NAMALWA (cell line): ENCODE measurements at places on chromosomes 13 and 19.

DNA sequence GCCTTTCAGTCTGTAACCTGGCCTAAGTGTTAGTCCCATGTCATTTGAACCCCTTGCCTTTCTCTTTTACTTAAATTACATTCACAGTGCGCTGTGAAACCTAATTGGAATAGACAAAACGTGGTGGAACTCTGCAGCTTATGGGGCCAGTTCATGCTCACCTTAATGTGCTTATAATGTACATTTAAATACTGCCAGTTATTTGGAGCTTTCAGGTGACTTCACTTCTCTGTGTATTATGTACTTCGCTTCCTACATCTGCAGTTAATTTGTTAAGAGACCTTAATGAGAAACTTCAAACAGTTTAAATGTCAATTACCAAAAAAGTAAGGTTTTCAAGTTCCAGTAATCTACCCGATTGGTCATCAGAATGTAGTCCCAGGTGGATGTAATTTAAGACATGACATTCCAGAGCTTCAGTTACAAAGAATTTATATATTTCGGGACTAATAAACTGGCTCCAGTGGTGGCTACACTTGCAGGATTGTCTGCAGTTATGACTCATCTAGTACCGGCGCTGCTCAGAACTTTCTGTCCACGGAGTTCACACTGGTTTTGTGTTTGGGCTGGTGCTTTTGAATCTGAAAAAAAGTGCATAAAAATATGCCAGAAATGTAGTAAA lies 125.3 kb downstream of the TM9SF2 start:
- DNase-seq, result no peak

- no peak for DNase-seq
Observed at GRCh38 chr13:65143920-65144319, 2086.2 kb downstream of the PCDH9 start.

DNA sequence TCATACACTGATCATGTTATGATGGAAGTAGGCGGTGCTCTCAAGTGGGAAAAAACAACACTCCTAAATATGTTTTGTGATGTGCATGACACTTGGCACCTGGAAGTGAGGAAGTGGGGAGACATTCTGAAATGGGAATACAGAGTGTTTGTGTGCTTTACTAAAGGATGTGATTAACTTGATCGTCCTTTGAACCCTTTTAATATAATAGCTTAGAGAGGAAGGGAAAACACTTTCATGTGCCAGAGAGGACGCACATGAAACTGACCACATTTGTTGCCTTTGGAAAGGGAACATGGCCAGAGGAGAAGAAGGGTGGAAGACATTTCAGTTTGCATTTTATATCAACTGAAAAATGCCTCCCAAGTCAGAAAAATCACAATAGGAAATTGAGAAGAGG lies 31.4 kb downstream of the SMAD9 start:
- DNase-seq, result no peak

GRCh38 chr19:18900700-18901481 lies 4.9 kb upstream of the CERS1 start:
- DNase-seq, result no peak

- no peak for DNase-seq
Observed at GRCh38 chr19:39106194-39106593, 19.4 kb upstream of the PAK4 start.

- no peak for DNase-seq
Observed at GRCh38 chr19:45297674-45298073, 25.0 kb downstream of the CKM start.

DNA sequence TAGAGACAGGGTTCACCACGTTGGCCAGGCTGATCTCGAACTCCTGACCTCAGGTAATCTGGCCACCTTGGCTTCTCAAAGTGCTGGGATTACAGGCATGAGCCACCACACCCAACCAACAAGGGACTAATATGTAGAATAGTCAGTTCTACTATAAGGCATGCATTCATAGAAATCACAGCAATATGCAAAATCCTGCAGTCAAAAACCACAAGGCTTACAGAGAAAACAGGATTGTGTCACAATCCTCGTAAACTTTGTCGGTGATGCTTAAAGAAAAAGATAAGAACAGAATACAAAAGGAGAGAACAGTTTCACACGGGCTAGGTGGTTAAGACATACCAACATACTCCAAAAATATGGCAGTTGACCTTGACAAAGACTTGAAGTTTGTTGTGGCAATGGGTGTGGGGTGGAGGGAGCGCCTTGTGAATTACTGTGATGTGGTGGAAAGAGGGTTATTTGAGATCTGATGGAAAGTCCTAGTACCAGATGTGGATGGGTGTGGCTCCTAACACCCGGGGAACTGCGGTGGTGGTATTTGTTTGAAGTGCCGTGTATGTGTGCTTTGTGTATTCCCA lies 12.4 kb downstream of the NOSIP start:
- no peak for DNase-seq

- DNase-seq, result no peak
Observed at GRCh38 chr13:84894749-84895148, 904.5 kb downstream of the SLITRK6 start.

- DNase-seq, result no peak
Observed at GRCh38 chr13:94209117-94209516, 270.4 kb downstream of the DCT start.

- DNase-seq, result no peak
Observed at GRCh38 chr19:5717215-5717935, 2.6 kb downstream of the LONP1 start.

- peak; percentile 65 for DNase-seq
Observed at GRCh38 chr19:5719274-5719960, 529 bp downstream of the LONP1 start.

- peak; percentile 47 for DNase-seq
Observed at GRCh38 chr19:42323852-42324654, 1.4 kb upstream of the MEGF8 start.

DNA sequence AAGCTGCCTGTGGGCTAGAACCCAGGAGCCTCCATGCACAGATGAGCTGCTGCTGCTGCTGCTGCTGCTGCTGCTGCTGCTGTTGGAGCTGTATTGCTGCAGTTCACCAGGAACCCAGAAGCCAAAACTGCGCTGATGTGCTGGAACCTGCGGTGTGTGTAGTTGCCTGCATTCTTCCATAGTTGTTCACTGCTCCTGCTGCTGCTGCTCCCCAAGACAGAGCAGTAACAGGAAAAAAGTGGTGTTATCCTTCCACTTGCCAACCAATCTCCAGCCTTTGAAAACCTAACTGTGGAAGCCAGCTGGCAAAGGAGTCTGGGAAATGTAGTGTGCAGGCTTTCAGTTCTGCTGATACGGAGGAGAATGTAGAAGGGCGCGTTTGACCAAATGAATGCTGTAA lies 37.9 kb downstream of the ARHGAP35 start:
- DNase-seq, result no peak

DNA sequence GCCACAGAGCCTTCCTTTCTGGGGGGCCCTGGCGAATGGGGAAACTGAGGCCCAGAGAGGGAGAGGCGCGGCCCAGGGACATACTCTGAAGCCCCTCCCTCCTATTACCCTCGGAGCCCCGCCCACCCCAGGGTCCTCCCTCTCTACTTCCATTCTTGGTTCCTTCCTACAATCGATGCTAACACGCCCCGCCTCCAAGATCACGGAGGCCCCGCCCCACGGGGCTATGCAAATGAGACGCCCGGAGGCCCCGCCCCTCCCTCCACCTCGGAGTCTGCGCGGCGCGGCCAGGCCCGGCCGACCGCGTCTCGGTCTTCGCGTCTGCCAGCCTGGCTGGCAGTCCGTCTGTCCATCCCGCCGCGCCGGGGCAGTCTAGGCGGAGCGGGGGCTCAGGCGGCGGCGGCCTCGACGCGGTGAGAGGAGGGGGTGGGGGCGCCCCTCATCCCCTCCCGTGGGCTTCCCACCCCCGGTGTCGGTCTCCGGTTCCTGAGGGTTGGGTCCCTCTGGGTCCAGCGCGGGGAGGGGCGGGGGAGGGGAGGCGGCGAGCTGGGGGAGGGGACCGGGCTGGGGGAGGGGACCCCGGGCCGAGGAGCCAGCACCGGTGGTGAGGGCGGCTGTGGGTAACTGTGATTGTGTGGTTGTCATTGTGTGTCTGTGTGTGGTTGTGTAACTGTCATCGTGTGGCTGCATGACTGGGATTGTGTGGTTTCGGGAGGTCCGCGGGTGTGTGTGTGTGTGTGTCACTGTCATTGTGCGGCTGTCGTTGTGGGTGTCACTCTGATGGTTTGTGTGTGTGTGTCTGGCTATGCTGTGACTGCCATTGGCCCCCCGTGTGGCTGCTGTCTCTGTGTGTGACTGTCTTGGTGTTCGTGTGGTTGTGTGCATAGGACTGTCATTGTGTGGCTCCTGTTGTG lies at the start of gene PLPPR2:
TSS of gene PLPPR2 (plus strand) at position 273 of the 914 bp plus-strand sequence. CDS start 2,242 bp downstream, outside the sequence.
- DNase-seq, result peak; percentile 89

- no peak for DNase-seq
Observed at GRCh38 chr13:75339635-75340374, 142.2 kb downstream of the TBC1D4 start.

- DNase-seq, result no peak
Observed at GRCh38 chr13:70415136-70415535, 306.9 kb upstream of the KLHL1 start.

GRCh38 chr19:55451163-55451964 lies 8.3 kb upstream of the SHISA7 start:
- no peak for DNase-seq

DNA sequence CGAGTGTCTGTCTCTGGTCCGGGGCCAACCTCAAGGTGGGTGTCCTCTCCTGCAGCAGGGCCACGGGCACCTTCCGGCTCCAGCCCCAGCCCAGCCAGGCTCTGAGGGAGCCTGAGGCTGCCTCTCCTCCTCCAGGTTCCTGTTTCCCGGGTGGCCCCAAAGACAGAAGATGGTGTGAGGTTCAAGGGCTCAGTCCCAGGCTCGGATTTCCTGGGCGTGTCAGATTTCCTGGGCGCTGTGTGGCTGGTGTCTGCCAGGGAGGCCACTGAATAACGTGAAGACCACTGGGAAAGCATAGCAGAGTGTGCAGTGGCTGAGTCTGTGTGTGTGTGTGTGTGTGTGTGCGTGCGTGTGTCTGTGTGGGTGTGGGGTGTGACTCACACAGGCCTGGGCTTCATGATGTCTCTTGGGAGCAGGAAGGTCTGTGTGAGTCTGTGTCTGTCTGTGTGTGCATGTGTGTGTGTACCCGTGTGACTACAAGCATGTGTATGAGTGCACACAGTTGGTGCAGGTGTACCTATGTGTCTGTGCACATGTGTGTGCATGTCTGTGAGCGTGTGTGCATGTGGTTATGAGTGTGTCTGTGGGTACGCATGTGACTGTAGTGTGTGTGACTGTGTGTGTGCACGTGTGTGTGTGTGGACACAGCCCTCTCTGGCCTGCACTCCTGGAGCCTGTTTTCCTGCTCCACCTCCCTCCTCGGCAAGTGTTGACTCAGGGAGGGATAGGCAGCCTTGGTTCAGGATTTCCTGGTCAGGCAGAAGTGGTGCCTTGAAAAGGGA lies 28.3 kb downstream of the CEBPA start:
- DNase-seq, result no peak
